Esophagus squamous epithelium (tissue), 5 donors: ENCODE measurements at places on chromosomes 13 and 19.

DNA sequence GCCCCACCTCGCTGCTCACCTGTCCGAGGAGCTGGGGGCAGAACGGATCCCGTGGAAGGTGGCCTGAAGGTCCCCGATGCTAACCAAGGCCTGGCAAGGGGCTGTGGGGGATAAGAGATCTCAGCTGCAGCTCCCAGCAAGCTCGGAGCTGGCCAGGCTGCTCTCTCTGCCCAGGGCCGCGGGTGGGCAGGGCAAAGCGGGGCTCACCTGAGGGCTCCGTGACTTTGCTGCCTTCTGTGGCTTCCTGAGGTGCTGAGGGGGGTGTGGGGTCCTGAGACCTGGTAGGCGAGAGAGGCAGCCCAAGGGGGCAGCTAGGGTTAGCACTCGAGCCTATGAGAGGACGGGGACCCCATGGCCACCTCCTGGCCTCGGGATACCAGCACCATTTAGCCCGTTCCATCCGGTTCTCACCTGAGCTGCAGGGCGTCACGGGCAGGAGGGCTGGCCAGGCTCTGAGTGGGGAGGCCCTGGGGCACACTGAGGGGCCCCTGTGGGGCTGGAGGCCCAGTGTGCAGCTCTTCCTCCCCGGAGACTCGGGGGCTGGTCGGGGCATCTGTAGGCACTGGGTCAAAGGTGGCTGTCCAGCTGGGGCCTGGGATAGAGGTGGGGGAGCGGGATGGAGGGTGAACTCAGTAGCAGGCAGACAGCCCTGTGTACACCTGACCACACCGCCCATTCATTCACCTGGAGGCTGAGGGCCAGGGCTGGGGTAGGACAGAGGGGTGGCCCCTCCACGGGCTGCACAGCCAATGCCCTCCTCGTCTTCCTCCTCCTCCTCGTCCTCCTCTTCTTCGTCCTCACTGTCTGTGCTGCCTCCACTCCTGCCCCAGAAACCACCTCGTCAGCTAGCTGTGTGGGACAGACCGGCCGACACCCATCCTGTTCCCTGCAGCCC is 3.1 kb upstream of the TMEM86B start:
- DNase-seq, result no peak

- DNase-seq, result no peak
Measured at GRCh38 chr13:48184260-48184659, 48.7 kb upstream of the ITM2B start.

- DNase-seq, result no peak
Measured at GRCh38 chr19:29542776-29543175, 17.0 kb downstream of the VSTM2B start.

DNA sequence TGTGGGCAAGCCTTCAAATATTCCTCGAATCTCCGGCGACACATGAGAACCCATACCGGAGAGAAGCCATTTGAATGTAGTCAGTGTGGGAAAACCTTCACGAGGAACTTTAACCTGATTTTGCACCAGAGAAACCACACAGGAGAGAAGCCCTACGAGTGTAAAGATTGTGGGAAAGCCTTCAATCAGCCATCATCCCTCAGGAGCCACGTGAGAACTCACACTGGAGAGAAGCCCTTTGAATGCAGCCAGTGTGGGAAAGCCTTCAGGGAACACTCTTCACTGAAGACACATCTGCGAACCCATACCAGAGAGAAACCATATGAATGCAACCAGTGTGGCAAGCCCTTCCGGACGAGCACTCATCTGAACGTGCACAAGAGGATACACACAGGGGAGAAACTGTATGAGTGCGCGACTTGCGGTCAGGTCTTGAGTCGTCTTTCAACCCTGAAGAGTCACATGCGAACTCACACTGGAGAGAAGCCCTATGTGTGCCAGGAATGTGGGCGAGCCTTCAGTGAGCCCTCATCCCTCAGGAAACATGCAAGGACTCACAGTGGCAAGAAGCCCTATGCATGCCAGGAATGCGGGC is 28.8 kb downstream of the ZNF333 start:
- DNase-seq, result no peak

DNA sequence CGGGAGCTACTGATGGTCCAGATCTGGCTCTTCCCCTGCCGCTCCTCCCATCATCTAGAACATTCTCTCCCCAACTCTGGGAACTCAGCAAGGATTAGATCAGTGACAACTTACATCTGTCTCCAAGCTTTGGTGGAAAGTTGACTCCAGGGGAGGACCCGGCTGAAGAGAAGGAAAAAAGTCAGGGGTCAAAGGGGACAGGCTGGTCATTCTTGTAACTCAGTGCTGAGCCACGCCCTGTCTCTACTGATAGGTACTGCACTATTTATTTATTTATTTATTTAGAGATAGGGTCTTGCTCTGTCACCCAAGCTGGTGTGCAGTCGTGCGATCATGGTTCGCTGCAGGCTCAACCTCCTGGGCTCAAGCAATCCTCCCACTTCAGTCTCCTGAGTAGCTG is 14.3 kb downstream of the PLEKHA4 start:
- DNase-seq, result no peak

DNA sequence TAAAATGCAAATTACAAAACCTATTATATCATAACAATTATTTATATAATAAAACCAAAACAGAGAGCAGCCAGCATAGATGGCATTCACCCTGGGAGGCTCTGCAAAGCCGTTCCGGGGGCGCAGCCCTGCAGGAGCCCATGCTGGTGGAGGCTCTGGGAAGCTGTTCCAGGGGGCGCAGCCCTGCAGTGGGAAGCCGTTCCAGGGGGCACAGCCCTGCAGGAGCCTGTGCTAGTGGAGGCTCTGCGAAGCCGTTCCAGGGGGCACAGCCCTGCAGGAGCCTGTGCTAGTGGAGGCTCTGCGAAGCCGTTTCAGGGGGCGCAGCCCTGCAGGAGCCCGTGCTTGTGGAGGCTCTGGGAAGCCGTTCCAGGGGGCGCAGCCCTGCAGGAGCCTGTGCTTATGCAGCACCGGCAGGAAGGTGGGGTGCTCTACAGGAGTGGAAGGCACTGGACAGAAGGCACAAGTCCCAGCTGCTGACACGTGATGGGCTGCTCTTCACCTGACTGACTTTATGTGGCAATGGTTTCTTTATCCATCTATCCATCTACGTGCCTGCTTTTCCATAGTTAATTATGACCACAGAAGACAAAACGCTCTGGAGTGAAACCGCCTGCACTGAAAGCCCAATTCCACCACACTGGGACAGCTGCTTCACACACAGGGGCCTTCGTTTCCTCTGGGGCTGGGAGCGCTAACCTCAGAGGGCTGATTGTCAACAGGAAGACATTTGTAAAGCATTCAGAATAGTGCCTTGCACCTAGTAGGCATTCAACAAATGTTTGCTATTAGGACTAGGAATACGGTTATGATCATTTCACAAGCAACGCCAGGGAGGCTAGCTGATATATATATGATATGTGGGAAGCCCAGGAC is 23.7 kb downstream of the PCID2 start:
- no peak for DNase-seq

GRCh38 chr13:46668302-46668720 is 115.3 kb downstream of the LRCH1 start:
- DNase-seq, result no peak

DNA sequence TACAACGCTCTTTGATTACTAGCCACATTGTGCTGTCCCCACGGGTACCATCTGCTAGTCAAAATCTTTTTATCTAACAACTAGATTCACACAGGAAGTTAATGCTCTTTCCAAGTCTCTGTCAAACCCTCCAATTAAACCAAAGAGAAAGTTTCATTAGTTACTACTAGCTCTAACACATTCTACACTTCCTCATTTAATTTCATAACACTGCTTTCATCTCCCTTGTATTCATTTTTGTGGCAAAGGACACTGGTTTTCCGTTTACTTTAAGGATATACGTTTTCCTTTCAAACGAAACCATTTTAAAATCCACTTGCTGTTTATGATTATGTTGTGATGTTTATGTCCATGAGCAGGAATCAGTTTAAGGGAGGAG is 5.3 kb downstream of the DYRK1B start:
- no peak for DNase-seq

DNA sequence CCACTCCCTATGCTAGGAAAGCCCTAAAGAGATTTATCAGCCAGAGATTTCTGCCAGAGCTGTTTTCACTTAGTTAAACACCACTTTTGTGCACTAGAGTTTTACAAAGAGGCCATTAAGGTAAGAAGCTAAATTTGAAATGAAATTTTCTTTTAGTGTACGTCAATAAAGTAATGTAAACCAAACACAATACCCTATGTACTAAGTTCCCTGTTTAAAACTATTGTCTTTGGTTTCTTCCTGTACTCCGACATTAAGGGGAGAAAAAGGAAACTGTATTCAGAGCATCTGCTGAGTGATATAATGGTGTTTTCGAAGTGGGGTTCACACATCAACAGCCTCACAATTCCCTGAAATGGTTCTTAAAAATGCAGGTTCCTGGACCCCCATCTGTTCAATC is 40.7 kb upstream of the STARD13 start:
- DNase-seq, result no peak

DNA sequence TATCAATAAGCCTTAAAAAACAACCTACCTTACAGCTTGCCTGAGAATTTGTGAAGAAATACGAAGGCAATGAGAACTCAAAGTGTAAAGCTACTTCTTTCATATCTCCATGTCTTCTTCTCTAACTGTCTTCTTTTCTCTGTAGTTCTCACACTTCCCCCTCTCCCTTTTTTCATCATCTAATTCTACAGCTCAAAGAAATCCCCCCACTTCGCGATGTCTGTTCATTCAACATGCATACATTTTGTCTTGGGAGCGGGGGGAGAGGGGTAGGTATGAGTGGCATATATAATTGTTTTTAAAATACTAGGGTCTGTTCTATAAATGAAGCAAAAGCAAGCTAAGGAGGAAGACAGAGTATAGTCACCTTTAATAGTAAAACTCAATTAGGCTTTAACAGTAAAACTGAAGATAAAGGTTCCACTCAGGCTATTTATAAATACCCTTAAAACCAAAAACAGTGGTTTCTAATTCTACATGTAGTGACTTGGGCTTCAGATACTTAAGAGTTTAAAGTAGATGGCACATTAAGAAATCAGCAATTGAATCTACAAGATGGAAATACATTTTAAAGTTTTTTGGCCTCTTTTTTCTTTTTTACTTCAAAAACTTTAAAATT is 106.9 kb downstream of the KLF12 start:
- DNase-seq, result no peak

DNA sequence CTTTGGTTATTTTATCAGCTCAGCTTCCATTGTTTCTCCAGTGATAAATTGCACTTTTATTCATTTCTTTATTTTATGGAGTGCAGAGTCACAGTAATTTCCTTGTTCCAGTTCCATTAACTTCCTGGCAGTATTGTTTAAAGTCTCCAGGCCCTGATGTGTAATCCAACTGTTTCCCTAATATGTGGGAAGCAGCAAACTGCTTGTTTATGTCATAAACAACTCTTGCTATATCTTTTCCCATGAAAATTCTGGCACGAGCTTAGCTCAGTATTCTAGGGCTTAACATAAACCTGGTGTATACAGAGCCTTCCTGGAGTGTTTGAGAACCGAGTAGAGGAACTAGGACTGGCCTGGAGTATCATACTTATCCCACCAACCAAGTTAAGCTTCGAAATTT is 83.5 kb upstream of the ARGLU1 start:
- no peak for DNase-seq

DNA sequence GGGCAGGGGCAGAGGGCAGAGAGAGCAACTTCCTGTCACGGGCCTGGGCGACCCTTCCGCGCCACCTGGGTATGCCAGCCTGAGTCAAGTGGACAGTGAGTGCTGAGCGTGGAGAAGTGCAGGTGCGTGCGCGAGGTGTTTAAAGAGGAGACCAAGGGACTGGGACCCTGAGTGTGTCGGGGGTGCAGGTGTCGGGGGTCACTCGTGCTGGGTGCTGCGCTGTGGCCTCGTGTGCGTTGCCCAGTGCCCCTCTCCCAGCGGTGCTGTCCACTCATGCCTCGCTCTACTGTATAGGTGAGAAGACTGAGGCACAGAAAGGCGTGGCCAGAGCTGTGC is 18.9 kb upstream of the KCTD15 start:
- DNase-seq, result no peak

DNA sequence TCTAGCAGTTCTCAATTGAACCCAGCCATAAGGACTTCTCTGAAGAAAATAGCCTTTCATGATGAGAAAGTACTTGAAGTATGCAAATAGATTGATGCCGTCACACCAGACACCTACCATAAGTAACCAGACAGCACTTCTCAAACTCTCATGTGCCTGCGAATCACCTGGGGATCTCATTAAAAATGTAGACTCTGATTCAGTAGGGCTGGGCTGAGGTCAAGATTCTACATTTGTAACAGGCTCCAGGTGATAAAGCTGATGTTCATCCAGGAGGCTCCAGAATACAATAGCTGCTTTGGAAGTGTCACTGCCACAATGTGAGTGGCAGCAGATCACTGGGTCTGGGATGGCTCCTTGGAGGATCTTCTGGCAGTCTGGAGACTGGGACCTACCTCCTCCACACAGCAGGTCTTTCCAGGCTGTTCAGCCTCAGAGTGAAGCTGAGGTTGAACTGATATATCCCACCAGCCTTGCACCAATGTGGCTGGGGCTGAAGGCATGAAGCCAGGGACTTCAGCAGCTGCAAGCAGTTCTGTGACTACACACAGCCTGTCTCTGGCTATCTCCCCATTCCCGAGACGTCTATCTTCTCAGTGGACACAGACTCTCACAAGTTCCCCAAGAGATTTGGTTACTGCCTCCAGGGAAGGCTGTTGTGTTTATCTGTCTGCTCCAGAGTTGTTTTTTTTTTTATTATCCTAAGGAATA is 9.1 kb downstream of the MBNL2 start:
- DNase-seq, result no peak

DNA sequence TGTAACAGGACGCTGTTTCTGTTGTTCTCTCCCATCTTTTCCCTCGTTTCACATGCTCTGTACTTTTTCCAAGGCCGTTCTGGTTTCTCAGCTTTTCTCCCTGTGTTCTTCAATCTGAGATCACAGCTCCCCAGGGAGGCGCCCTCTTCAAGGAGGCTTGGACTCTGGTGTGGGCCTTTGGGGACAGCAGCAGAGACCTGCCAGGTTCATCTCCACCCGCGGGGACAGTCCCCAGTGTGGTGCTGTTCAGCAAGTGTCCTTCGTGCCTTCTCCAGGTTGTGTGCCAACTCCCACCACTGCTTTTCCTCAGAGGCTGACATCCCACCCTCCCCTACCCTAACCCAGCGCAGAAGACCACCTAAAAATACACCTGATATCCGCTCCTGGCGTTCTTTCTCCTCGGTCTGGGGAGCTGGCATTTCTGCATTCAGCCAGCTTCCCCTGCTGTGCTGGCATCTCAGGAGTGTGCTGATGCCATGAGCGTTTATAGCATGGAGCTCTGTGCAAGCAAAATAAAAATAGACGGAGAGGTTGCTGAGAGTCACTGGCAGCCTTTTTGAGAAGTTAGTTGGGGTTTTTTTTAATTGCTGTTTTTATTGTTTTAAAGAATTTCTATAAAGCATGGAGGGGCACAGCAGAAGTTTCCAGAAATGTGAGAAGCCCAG is 149.4 kb downstream of the STK24 start:
- DNase-seq, result no peak

DNA sequence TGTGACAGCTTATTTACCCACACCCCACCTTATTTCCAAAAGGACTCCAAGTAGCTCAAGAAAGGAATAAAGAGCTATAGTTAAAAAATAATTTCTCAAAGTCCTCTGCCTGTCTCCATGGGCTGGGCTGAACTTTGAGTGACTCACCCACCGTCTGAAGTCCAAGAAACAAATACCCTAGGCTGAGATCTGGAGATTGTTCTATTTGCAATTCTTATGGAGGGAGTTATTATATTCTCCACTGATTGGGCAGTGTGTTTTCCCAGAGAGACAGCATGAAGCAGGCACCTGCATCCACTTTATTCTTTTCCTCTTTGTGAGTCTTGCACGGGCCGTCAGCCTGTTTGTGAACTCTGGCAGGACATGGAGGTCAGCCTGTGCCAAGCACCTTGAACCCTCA is 63.2 kb downstream of the SHISA2 start:
- no peak for DNase-seq

- DNase-seq, result no peak
Measured at GRCh38 chr19:343451-343931, 1.1 kb downstream of the MIER2 start.
